ENCODE measurements at places on chromosomes 13 and 19. TPM values are rescaled to one million over a fixed set of nuclear protein-coding genes. Genes with fewer than 3 reads are reported as not detected.

- DNase-seq: no peak
Observed at GRCh38 chr13:37345391-37345790, 239.9 kb upstream of the CSNK1A1L start.

- DNase-seq: no peak
Observed at GRCh38 chr13:29355029-29355428, 240.5 kb downstream of the SLC7A1 start.

DNA sequence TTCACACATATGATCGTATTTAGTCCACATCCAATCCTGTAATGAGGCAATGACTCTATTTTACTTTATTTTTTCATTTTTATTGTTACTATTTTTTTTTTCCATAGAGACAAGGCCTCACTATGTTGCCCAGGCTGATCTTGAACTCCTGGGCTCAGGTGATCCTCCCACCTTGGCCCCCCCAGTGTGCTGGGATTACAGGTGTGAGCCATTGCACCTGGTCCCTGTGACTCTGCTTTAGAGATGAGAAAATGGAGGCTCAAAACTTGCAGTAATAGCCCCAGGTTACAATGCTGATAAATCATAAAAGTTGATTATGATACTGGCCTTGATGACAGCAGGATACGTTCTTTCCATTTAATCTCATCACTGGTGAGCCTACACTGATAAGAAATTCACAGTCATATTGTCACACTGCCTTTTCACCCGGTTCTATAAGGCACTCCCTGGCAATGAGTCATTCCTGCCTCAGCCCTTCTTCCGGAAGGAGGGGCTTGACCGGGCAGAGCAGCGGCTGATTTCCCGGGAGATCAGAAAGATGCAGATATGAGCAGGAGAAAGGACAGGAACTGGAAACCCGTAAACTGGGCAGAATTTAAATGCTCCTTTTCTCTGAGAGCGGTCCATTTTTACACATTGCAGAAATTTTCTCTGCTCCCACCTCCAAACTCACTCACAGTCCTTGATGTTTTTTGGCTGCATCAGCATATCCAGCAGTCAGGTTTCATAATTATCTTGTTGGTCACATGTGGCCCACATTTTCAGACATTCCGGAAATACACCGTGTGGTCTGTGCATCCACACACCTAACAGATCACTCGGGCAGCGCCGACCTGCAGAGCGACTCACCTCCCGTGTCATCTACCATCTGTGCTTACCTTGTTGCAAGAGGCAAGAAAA is 616.4 kb downstream of the EFNB2 start:
- DNase-seq: no peak

ZNF681 gene
- total RNA-seq: 2.4 TPM

GRCh38 chr13:51397262-51397941 is 55.4 kb downstream of the INTS6 start:
- DNase-seq: no peak

ZNF709 gene
- 1.6 TPM for total RNA-seq

DNA sequence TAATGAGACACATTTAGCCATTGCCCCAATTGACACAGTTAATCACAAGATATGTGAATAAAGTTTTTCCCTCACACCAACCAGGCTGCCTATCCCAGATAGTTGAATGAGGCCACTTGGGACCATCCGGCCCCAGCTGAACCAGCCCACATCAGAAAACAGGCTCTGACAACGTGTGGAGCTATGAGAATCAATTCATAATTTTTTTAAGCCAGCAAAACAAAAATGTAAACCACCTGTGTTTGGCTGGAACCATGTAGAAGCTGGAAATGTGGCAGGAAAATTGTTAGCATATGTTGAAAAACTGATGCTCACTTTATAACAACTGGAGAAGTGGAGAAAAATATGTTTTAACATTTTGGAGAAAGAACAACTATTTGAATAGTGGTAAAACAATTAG is 1161.3 kb downstream of the SLITRK1 start:
- DNase-seq: no peak

RXFP2 gene
- total RNA-seq: not detected

- DNase-seq: no peak
Observed at GRCh38 chr13:28822151-28822550, 2.0 kb downstream of the MTUS2 start.

DNA sequence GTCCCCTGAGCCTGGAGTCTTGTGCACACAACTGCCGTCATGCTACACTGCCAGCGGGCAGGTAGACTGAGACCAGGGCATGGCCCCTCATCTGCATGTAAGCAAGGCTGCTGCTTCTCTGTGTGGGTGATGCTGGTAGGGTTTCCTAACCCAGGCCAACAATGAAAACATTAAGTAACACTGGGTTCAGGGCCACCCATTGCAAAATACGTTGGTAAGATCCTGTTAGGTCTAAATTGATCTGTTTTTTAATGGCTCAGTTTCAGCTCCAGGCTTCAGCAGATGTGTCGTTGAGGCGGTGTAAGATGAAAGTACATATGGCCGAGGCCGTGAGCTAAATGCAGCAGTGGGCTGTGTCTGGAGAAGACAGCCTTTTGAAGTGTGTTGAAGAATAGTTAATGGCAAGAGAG is 383.4 kb downstream of the IRS2 start:
- no peak for DNase-seq

DNA sequence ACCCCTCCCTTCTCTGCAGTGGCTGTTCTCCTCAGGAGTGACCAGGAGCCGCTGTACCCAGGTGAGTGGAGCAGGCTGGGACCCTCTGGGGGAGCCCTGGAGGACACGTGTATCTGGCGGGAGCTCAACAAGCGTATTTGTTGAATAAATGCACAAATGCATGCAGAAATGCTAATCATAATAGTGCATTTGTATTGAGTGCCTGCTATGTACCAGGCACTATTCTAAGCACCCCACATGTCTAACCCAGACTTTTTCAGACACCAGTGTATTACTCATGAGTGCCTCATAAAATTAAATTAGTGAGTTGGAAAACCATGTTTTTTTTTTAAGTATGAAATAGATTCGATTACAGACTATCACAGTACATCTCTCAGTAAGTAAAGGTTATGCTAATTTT is 7.9 kb downstream of the HPN start:
- no peak for DNase-seq
